ENCODE measurements at places on chromosomes 6 and 20. TPM values are rescaled to one million over a fixed set of nuclear protein-coding genes. Genes with fewer than 3 reads are reported as not detected.
A peak's percentile ranks its signal among the peaks of the same experiment; 100 is the strongest.

DNA sequence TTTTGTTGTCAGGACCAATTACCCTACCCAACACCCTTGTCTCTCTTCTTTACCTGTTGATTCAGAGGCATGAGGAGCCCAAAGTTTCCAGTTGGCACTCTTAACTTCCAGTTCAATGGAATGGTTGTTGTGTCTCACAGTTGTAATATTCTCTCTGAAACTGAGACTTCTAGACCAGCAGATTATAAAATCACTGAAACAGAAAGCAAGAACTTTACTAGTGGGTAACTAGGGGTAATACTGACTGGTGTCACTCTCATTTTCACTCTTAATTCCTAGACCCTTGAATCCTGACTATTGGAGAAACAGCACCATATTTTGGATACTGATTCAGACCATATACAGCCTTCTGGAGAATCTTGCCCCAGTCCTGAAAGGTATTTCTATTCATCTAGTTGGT, 140.2 kb upstream of the MMS22L start:
- H3K27me3 ChIP-seq = no peaks in the 10 kb centered on the region
- H3K27ac ChIP-seq = no peak overlapping the region
- no peaks in the 10 kb centered on the region for H3K4me1 ChIP-seq
- no peak for DNase-seq
- H3K36me3 ChIP-seq = no peaks in the 10 kb centered on the region

DNA sequence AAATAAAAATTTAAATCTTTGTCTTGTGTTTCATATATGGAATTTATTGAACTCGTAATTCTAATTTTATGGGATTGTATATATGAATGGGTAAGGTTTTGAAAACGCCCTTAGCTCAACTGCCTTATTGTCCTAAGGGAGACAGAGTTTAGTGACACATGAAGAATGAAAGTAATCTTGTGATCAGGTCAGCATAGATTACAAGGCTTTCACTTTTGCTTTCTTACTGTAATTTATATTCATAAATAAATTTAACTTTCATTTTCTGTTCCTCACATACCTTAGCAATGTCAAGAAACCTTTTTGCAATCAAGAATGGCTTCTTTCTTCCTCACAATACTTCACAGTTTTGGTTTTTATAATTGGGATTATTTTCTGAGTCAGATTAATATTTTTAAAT, 14.4 kb downstream of the KPNA5 start:
- peaks cover 36% of the 10 kb centered on the region for H3K36me3 ChIP-seq
- no peaks in the 10 kb centered on the region for H3K4me1 ChIP-seq
- no peak for DNase-seq
- H3K4me3 ChIP-seq = no peak overlapping the region
- H3K27ac ChIP-seq = no peak overlapping the region

- H3K4me1 ChIP-seq = no peaks in the 10 kb centered on the region
- no peaks in the 10 kb centered on the region for H3K27me3 ChIP-seq
- no peak overlapping the region for H3K4me3 ChIP-seq
- no peak overlapping the region for H3K27ac ChIP-seq
- H3K36me3 ChIP-seq = no peaks in the 10 kb centered on the region
- no peak for DNase-seq
Measured at GRCh38 chr6:71979911-71980310, 93.6 kb downstream of the RIMS1 start.

GRCh38 chr20:4369798-4370124, 351.9 kb upstream of the PRND start:
- no peak overlapping the region for H3K4me3 ChIP-seq
- no peaks in the 10 kb centered on the region for H3K4me1 ChIP-seq
- H3K36me3 ChIP-seq = no peaks in the 10 kb centered on the region
- H3K27ac ChIP-seq = no peak overlapping the region
- DNase-seq = no peak

- H3K4me3 ChIP-seq = no peak overlapping the region
- no peaks in the 10 kb centered on the region for H3K4me1 ChIP-seq
- no peak for DNase-seq
- no peaks in the 10 kb centered on the region for H3K36me3 ChIP-seq
- H3K27ac ChIP-seq = no peak overlapping the region
- no peaks in the 10 kb centered on the region for H3K27me3 ChIP-seq
Measured at GRCh38 chr6:167150941-167151549, 6.7 kb downstream of the GPR31 start.

DNA sequence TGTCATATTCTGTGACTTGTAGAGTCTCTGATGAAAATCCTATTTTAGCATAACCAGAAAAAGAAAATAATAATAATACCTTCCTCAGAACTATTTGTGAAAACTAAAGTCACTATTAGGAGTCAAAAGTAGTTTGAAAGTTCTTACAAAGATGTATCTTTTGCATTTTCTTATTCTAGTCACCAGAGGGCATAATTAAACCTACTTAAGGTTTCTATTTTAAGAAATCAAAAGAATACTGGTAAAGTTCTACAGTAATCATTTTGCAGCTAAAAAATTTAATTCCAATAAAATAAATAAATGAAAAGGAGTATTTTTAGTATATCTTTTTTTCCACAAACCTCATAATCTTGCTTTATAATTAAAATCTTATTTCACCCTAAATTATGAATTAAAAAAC, 28.0 kb upstream of the MCM9 start:
- no peak overlapping the region for H3K27ac ChIP-seq
- no peaks in the 10 kb centered on the region for H3K36me3 ChIP-seq
- H3K4me1 ChIP-seq = no peaks in the 10 kb centered on the region
- H3K4me3 ChIP-seq = no peak overlapping the region
- DNase-seq = no peak

DNA sequence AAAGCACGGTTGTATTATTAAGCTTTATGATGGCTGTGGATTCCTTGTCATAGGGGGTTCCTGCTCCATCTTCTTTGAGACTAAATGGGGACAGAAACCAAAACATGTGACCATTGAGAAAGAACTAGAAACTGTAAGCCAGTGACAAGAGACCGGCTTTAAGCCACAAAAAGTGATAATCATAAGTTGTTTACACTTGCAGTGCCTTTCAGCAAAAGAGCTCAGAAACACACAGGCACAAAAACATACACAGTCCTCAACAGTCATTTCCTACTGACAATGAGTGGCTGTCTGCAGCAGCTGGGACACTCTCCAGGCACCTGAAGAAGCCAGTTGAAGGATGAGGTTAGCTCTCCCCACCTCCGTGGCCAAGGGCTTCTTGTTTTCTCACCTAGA, 20.0 kb upstream of the UBE2J1 start:
- DNase-seq = no peak
- peak overlapping the region; percentile 10 for H3K27ac ChIP-seq
- H3K4me3 ChIP-seq = no peak overlapping the region
- H3K4me1 ChIP-seq = no peaks in the 10 kb centered on the region

DNA sequence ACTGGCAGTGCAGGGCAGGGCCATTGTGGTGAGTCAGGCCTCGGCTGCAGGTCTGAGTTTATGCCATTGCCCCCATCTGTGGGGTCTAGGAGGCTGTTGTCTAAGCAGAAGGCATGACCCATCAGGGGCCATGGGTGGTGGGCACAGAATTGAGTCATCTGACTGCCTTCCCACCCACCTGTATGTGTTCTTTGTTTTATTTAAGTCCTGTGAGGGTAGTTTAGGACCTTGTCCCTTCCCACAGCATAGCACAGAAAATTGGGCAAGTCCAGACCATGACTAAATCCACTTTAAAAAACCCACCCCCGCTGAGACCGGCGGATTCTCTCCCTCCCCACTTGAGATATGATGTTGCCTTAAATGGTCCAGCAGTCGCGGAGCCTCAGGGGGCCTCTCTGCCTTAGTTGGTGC, 40.3 kb downstream of the ERMARD start:
- DNase-seq = no peak
- H3K36me3 ChIP-seq = no peaks in the 10 kb centered on the region
- H3K4me1 ChIP-seq = peaks cover 18% of the 10 kb centered on the region
- H3K4me3 ChIP-seq = no peak overlapping the region

DNA sequence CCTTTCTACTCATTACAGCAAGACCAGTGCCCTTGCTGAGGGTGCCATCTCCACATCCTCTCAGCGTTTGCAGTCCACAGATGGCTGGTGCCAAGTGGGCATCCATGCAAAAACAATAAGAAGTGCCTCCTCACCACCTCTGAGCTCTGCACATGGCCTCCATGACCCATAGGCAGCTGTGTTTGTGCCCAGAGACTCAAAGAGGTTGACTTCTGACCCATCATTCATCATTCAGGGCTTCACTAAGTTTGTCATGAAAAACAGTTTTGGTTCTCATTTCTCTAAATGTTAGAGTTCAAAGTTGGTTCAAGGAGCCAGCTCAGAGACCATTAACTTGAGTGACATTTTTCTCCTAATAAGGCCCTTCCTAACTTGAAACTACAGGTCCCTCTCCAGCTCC, 512.6 kb upstream of the MAP3K7 start:
- H3K4me3 ChIP-seq = no peak overlapping the region
- no peaks in the 10 kb centered on the region for H3K36me3 ChIP-seq
- DNase-seq = no peak

- no peak overlapping the region for H3K27ac ChIP-seq
- H3K36me3 ChIP-seq = no peaks in the 10 kb centered on the region
- no peak for DNase-seq
- no peaks in the 10 kb centered on the region for H3K4me1 ChIP-seq
Measured at GRCh38 chr6:64034910-64035655, 399.5 kb downstream of the PHF3 start.

DNA sequence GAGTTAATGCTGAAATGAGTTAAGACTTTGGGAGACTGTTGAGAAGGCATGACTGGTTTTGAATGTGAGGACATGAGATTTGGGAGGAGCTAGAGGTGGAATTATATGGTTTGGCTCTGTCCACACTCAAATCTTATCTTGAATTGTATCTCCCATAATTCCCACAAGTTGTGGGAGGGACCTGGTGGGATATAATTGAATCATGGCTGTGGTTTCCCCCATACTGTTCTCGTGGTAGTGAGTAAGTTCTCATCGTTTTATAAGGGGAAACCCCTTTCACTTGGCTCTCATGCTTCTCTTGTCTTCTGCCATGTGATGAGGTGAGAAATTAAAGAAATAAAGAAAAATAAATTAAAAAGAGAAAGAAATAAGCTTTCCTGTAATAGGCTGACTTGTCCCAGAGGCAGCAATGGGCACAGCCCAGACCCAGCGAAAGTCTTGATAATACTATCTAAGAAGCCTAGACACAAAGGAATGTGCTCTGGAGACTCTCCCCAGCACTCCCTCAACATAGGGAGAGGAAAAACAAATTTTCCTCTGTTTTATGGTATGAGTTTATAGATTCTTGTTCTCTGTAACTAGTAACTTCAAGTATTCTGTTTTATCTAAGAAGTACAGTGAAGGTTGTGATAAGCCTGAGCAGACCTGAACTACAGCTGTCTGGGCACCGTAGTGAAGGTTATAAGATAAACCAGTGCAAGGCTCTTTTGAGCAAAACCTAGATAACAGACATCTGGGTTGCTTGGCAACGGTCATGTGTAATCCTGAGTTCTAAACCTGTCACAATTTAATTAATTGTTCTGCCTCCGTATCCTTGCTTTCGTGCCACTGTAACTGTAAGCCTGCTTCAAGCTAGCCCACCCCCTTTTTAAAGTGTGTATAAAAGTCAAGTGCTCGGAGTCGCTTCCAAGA, 88.9 kb upstream of the ECI2 start:
- no peak for DNase-seq
- H3K4me3 ChIP-seq = no peak overlapping the region
- H3K36me3 ChIP-seq = no peaks in the 10 kb centered on the region

DNA sequence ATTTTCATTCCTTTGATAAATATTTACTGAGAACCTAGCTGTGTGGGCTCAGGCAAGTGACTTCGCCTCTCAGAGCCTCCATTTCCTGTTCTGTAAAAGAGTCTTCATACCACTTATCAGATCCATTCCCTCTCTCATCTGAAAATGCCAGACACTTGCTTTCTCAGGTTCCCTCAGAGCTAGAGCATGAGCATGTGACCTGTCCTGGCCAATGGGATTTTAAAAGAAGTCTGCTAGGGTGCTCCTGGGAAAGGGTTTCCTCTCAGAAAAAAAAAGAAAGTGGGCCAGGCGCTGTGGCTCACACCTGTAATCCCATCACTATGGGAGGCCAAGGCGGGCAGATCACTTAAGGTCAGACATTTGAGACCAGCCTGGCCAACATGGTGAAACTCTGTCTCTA, 5.3 kb downstream of the KCNB1 start:
- H3K4me3 ChIP-seq = no peak overlapping the region
- H3K27me3 ChIP-seq = peaks cover 11% of the 10 kb centered on the region
- no peaks in the 10 kb centered on the region for H3K4me1 ChIP-seq

Gene BPIFA3
- not detected for total RNA-seq

Gene RAD21L1
- not detected for total RNA-seq

Gene SLC29A1
- total RNA-seq = 62.6 TPM

Gene RSPO3
- total RNA-seq = 22.7 TPM

Gene EYS
- total RNA-seq = 0.39 TPM

Gene VGLL2
- not detected for total RNA-seq

Gene FAM83B
- not detected for total RNA-seq

Gene HAO1
- total RNA-seq = not detected

Gene TSHZ2
- 26.9 TPM for total RNA-seq

Gene HSPA12B
- 30.9 TPM for total RNA-seq

Gene C6orf163
- 2.2 TPM for total RNA-seq
